ENCODE measurements at places on chromosomes 7 and 10.

DNA sequence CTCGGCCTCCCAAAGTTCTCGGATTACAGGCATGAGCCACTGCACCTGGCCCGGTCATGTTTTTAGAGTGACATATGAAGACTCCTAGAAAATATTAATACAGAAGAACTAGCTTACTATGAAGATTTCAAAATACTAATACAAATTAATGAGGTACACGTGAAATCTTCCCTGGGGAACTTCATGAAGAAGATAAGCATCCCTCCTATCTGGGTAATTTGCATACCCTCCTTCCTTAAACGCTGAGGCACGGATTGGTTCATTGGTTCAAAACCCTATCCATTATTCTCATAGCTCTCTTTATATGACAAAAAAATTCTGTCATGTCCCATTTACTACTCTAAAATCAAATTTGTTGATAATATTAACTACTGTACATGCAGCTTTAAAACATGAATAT lies 224.8 kb upstream of the KLF14 start:
- DNase-seq, result no peak

- DNase-seq, result no peak
Measured at GRCh38 chr7:2675256-2675764, 12.7 kb upstream of the AMZ1 start.

DNA sequence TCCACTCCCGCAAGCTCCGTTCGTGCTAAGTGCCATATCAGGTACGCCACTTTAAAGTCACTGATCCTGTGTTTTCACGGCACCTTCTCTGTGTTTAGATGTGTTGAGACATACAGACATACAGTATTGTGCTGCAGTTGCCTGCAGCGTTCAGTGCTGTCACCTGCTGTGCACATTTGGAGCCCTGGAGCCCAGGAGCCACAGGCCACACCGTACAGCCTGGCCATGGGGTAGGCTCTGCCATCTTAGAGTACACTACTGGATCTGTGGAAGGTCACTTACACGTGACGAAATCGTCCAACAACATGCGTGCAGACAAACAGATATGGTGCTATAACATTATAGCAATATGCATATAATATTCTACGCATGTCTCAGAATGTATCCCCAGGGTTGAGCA lies 111.3 kb downstream of the ELFN1 start:
- no peak for DNase-seq

DNA sequence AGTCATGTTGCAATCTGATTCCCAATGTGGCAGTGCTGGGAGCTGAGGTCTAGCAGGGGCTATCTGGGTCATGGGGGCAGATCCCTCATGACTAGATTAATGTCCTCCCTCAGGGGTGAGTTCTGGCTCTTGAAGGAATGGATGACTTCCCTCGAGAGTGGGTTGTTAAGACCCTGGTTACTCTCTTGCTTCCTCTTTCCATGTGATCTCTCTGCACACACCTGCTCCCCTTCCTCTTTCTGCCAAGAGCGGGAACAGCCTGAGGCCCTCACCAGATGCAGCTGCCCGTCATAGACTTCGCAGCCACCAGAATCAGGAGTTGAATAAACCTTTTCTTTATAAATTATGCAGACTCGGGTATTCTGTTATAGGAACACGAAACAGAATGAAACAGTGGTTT lies 37.8 kb downstream of the SFMBT2 start:
- no peak for DNase-seq

GRCh38 chr10:131310551-131311401 lies 745 bp downstream of the TCERG1L start:
- no peak for DNase-seq

- no peak for DNase-seq
Measured at GRCh38 chr10:23171232-23171876, 20.8 kb upstream of the PTF1A start.

DNA sequence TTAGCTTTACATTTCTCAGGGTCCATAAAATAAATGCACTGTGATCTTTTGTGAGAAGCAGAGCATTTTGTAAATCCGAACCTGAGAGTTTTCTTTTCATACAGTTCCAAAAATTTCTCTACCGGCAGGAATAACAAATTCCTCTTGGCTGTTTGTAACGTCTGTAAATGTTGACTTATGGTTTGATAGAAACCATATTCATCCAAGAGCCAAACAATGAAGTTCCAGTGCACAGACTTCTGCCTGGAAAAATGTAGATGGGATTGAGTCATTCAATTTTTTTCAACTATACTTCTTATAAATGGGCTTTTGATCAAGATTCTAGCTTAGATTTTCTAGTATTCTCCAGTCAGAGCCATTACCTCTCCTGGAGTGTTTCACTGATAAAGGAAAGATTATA lies 530.6 kb downstream of the TFEC start:
- no peak for DNase-seq

DNA sequence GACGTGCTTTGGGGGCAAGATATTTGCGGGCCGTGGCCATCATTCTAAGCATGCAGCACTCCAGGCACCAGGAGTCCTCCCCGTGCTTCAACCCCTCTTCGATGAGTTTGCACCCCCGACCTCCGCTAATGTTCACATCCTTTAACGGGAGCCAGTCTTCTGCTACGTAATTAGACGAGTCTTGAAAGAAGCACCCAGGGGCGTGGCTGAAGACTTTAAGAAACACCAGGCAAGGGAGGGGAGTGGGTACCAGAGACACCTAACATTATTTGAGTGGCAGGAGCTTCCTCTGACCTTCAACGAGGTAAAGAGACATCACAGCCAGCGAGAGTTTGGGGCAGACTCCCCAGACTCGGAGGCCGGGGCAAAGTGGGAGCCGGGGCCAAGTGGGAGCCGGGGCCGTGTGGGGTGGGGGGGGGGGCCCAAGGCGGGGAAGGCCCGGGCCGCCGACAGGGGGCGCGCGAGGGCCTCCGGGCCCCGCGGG lies 31.1 kb upstream of the TOMM7 start:
- no peak for DNase-seq

DNA sequence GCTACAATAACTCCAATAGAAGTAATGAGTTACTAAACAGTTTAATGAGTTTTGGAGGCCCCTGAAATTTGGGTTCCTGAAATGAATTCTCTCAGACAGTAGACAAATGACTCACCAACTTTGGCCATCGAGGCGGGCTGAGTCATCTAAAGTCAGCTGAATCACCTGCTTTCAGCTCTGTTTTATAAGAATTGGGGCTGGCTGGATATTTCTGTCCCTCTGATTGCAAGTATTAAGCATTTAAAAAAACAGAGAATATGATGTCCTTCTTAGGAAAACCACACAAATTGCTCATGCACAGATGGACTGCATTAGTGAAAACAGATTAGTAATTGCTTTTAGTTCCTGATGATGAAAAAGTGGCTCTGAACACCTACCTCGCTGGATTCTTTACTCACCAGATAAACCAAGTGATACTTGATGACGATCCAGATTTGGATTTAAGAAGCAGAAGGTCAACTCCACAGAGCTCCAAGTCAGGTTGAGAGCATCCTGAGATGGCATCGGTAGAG lies 59.1 kb downstream of the ZNF365 start:
- DNase-seq, result peak; percentile 19

DNA sequence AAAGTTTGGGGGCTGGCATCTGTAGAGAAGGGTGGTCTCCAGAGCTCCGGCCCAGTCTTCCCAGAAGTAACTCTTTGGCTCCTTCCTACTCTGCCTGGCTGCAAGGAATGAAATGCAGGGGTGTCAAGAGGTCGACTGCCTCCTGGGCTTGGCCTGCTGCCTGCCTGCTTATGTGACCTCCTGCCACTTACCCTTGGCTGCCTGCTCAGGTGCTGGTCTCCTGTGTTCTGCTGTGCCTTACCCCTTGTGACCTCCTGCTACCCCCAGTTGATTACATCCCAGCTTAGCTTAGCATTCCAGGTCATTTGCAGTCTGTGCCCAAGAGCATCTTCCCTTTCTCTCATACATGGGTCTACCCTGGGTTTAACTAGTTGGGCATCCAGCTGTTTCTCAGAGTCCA lies 180.2 kb downstream of the PTPN20 start:
- DNase-seq, result no peak

DNA sequence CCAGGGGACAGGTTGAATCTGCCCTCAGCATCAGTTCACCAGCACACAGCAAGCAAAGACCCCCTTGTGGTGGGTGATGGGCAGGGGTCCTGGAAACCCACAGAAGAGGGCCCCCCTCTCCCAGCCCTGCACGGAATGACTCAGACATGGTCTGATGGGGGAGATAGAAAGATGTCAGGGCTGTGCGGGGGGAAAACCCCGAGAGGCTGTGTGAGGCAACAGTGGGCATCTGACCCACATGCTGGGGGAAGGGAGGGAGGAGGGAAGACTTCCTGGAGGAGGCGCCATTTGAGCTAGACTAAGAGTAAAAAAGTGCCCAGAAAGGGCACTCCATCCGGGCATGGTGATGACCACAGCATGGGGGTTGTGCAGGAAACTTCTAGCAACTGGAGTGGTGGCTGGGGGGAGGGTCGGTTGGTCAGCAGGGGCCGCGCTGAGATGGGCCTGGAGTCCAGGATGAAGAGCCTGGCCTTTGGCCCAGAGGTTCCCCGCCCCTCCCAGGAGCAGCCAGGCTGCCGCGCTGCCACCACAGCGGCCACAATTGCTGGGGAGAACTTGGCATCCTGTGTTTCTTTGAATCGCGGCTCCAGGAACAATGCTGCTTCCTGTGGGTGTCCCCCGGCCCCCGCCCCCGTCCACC lies 2.5 kb downstream of the LFNG start:
- no peak for DNase-seq

DNA sequence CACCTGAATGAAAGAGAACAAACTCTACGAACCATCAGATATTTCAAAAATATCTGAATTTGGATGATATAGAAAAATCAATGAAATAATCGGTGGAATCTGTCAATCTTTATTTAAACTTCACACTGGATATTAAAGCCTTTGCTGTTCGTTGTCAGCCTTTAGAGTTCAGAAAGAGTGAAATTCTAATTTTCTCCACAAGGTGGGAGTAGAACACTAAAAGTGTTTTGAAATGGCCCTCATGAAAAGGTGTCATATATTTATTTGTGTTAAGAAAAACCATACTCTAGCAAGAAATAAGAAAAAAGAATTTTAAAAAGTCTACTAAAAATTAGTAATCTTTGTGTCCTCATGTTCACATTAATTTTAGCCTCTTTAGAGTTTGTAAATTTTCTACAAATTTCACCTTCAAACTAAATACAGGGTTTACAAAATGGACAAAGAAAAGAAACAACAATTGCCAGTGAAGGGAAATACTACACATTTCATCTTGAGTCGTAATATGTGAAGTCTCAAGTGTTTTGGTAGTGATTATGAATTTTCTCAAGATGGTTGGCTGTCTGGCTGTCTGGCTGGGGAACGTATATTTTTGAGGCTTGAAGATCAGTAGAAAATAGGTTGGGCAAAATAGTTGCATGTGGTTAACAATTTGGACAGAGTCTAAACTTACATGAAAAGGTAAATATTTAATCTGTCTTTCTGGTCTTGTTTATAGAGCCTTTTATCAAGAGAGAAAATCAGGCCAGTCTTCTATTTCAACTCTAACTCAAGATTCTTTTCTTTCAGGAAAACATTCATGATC lies 43.7 kb downstream of the DNAJB9 start:
- no peak for DNase-seq

GRCh38 chr10:60073781-60074656 lies 167.7 kb upstream of the CCDC6 start:
- DNase-seq, result no peak

- DNase-seq, result no peak
Measured at GRCh38 chr10:49379596-49380410, 16.1 kb downstream of the DRGX start.

DNA sequence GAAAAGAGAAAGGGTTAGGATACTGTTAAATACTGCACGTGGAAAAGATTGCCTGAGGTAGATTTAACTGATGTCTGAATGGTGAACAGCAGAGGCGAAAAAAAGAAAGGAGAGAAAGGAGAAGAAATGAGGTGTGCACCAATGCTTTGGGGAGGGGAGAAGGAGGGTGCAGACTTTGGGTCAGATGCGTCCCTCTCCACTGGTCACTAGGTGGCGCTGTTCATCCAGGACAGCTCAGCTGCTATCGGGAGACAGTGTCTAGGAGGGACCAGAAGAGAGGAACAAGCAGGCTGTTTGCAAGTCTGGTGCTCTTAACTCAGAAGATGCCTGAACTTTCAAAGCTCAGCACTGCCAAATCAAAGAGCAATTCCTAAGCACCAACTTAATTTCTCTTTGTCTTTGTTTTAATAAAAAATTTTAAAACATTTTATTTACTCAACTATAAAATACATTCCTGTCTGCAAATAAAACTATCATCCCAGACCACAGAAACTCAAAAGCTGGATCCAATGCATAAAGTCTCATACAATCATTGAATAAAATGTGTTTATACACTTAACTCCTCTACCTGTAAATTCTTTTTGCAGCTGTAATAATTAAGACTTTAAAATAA lies 83.9 kb upstream of the PDLIM1 start:
- DNase-seq, result no peak

GRCh38 chr7:97732565-97733275 lies 834 bp downstream of the TAC1 start:
- no peak for DNase-seq

DNA sequence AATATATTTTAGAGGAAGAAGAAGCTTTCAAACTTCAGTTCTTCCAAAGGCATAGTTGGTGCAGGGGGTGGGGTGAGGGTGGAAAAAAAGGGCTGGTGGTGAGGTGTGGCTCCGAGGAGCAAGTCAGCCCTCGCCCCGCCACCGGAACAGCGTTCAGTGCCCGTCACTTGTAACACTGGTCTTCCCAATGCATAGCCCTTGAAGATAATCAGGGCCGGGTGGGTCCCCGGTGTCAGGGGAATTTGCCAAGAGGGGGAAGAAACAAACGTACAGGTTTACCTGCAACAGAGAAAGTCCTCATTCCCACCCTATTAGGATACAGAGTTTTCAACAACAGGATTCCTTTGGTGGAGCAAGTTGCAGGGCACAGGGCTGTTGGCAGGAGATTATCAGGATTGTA lies 1.5 kb downstream of the SVOPL start:
- DNase-seq, result no peak

- DNase-seq, result no peak
Measured at GRCh38 chr7:507623-508300, 11.9 kb downstream of the PDGFA start.

DNA sequence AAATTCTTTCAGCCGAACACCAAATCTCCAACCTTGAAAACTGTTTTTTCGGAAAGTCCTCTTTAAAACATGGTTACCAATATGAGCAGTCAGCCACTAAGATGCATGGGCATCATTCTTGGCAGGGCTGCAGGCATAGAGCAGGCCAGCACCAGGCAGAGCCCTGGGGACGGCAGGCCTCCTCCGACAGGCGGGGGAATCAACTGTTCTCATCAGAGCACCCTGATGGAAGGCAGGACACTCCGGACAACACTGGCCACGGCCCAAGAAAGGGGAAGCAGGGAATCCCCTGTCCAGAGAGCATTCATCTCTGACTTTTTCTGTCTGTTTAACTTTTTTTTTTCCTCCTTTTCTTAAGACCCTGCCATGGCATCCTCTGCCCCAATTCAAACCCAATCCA lies 1.4 kb upstream of the NOS3 start:
- DNase-seq, result no peak

DNA sequence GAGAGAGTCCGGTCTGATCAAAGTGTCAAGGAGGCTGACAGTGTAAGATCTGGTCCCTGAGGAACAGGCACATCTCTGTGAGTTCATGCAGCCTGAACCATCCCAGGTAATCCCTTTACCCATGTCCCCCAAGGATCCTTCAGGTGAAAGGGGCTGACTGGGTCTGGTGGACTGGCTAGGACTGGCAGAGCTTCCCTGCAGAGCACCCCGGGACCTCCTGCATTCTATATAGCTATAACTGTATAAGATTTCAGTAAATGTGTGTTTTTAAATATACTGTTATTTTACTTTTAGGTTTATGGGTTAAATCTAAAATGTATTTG lies 246.8 kb downstream of the ELMO1 start:
- DNase-seq, result no peak

GRCh38 chr10:44780426-44780825 lies 130.7 kb upstream of the TMEM72 start:
- no peak for DNase-seq

Data from stimulated activated CD4-positive, alpha-beta T cell treated with anti-CD3 and anti-CD28 coated beads, Interleukin-1b, Interleukin-23, amount 100 ng/mL, for 1 hour (primary cell).